DMS79 (cell line): ENCODE measurements at places on chromosomes 7 and 10.

DNA sequence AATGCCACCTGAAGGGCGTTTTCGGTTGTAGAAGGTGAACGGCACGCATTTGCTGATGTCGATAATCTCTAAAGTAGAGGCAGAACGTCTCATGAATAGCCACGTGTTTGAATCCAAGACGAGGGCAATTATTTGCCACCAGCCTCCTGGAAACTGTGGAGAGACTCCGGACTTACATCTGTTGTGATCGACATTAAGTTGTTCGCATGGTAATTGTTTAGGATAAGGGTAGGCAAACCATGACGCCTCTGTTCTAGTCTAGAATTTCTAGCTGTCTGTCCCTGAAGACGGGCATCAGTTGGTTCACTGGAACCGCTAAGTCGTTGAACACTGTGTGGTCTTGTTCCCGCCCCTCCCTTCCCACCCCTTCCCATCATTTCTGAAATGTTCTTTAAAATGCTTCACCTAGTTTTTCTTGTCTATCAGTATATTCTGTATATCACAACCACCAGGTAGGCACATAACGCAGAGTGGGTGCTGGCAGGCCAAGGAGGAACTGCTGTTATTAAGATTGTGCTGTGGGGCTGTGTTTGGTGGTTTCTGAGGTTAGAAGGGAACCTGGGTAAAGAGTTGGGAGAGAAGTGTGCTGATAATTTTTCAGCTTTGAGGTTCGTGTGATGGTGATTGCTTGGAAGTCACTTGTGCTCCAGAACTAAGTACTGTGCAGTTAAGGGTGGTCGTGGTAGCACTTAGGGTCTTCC is 1.2 kb downstream of the UBE3C start:
- no peak for DNase-seq

DNA sequence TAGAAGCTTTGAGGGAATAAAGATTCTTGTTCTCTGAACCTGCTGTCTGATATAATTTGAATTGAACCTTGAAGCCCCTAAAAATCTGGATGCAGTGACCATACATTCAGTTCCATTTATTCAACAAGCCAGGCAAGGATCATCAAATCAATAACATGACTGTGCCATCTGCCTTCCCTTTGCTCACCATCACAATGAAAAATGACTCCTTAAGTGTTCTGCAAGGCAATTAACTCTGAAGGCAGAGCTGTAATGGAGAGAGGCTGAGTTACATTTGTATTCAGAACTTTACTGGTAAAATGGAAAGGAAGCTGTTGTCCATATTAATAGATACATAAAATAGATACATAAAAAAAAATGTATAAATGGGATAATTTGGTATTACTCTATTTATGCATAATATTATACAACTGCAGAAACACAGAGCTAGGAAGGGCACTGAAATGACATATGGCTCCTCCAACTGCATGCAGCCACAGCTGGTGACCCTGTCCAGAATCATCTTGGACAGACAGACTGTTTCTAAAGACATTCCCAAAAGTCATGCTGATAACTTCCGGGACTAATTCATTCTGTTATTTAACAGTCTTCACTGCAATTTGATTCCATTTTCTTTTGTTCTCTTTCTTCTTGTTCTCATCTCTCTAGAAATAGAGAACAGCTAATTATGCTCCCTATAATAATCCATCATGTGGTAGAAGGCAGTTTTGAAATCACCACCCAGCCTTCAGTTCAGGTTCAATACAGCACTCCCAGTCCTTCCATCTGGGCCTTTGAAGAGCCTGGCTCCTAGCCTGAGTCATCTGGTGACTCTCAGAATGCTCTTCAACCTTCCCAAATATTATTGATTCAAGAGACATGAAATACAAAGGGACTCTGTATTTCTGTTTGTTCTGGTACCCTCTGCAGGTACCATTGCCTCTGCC is 412.6 kb downstream of the GFRA1 start:
- no peak for DNase-seq

DNA sequence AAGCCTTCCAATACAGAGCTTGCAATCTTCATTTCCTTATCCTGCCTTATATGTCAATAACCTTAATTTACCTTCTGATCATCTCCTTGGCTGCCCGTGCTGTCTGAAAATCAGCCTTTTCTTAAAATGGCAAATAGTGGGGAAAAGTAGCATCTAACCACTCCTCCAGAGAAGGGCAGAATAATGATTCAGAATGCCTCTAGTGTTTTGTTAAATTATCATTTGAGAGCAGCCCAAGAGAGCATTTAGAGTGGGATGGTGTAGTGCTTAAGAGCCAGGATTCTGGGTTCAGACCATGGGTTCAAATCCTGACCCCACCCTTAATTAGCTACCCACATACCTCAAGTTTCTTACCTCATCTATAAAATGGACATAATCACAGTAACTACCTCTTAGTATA is 4.6 kb upstream of the TMEM139 start:
- no peak for DNase-seq

GRCh38 chr7:15801551-15801950 is 115.1 kb upstream of the MEOX2 start:
- DNase-seq = no peak

- no peak for DNase-seq
Observed at GRCh38 chr10:6756716-6757115, 176.6 kb upstream of the PRKCQ start.

DNA sequence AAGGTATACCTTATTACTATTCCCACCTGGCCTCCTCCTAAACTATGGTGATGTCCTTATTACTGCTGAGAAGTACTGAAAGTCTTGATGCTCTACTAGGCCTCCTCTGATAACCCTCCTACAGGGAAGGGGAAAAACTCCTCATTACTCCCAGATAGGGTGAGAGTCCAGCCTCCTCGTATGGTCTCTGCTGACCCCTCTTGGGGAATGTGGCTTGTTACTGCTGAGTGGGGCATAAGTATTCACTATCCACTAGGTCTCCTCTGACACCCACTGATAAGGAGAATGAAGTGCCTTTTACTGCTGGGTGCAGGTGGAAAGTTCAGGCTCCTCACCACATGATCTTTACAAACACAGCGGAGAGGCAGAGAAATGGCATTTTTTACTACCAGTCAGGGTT is 222.9 kb downstream of the CHRM2 start:
- DNase-seq = no peak

DNA sequence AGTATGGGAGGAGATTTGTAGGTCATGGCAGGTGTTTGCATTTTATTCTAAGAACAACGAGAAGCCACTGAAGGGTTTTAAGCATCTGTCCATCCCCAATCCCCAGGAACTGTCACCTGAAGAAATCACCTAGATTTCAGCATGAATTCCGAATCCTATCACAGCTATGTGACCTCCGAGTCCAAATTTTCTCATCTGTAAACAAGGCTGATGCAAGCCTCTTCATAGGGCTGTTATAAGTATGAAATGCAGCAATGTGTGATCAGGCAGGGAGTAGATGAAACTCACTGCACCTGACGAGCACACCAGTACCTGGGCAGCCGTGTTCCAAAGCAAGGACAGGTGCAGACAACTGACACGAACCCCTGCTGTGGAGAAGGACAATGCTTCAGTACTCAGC is 14.0 kb downstream of the HABP2 start:
- no peak for DNase-seq

- no peak for DNase-seq
Observed at GRCh38 chr7:26949319-26949718, 84.9 kb upstream of the SKAP2 start.

GRCh38 chr10:3786295-3787015 is 1.4 kb upstream of the KLF6 start:
- no peak for DNase-seq

DNA sequence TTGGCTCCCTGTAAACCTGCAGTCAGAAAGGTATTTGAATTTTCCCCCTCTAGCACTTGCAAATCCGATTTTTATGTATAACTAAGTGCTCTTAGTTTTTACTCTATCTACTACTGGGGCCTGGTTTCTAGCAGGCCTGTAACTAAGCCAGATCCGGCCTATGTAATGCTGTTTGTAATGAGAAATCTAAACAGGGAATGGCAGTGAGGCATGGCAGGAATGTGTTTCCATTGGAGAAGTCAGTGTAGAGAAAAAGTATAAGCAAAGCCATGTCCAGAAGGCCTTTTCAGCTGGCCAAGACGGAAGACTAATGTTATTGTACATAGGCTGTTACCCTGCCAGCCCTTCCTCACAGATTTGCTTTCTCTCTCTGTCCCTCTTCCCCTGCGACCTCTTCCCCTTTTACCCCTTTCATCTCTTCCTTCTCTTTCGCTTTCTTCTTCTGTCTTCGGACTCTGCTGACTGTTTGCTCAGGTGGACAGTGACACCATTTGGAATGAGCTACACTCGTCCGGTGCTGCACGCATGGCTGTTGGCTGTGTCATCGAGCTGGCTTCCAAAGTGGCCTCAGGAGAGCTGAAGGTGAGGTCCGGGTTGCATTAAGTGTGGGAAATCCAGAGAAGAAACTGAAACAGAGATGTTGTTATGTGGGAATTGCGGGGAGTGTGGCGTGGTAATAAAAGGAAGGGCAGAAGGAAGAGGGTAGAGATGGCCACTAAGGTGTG is 297.5 kb downstream of the HDAC9 start:
- DNase-seq = no peak

DNA sequence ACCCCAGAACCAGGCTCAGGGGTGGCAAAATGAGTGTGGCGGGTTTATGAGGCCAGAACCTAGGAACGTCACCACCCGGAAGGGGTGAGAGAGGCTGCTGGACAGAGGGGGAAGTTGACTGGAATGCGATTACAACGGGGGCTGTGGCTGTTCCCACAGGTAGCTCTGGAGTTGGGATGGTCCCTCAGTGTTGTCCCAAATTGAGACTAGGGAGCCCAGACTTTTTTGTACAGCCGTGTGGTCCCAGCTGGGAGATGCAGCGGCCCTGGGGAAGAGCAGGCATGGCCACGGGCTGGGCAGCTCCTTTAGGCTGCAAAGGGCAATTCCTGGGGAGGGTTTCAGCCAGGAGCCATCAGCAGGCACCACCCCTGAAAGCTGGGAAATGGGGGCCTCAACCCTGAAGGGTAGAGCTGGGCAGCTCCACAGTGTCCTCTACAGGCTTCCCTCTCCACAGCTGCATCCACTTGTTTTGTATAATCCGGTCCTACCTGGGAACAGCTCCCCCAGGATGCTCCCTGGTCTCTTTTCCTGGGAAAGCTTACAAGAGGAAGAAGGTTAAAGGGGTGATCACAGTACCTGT is 11.0 kb upstream of the GDF10 start:
- no peak for DNase-seq

DNA sequence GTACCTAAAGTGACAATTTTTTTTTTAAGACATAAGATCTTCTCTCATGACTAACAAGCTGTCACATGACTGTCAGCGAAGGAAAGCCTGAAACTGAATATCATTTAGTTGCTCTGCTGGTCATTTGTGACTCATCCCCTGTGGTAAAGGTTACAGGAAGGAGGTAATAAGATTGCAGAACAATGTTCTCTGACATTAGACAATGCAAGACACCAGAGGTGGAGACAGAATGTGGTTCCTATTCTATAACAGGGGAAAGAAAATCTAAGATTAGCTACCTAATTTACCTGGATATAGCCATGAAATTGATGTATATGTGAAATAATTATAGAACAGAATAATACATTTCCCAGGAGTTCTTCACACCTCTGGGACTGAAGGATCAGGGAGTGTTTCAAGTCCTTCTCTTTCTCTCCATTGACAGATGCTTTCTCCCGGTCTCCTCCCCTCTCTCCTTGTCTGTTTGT is 47.7 kb downstream of the LRGUK start:
- no peak for DNase-seq

- peak; percentile 75 for DNase-seq
Observed at GRCh38 chr7:65722361-65722792, 150.5 kb upstream of the VKORC1L1 start.

- DNase-seq = no peak
Observed at GRCh38 chr10:100151723-100152300, 34.0 kb downstream of the ERLIN1 start.

- no peak for DNase-seq
Observed at GRCh38 chr10:110725801-110726630, 81.9 kb downstream of the RBM20 start.

GRCh38 chr7:45026984-45027773 is 27.2 kb downstream of the CCM2 start:
- DNase-seq = no peak

DNA sequence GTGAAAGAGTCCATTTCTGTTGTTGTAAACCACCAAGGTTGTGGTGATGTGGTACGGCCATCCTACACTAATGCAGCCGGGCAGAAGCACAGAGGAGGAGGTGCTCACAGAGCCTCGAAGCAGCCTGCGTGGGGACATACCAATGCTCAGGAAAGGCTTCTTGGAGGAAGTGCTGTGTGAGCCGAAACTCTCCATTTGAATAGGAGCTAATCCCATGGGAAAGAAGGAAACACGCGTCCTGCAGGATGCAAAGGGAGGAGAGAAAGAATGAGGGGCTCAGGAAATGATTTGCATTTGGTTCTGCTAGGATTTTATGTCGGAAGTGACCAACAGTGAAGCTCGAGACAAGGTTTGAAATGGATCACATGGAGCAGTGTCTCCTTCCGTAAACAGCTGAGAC is 477.9 kb upstream of the ANKRD30A start:
- DNase-seq = no peak

GRCh38 chr10:50395271-50395670 is 144.0 kb upstream of the ASAH2 start:
- DNase-seq = peak; percentile 20

GRCh38 chr10:116331815-116332214 is 7.6 kb downstream of the CCDC172 start:
- no peak for DNase-seq

GRCh38 chr7:138738114-138738513 is 37.0 kb upstream of the SVOPL start:
- no peak for DNase-seq

DNA sequence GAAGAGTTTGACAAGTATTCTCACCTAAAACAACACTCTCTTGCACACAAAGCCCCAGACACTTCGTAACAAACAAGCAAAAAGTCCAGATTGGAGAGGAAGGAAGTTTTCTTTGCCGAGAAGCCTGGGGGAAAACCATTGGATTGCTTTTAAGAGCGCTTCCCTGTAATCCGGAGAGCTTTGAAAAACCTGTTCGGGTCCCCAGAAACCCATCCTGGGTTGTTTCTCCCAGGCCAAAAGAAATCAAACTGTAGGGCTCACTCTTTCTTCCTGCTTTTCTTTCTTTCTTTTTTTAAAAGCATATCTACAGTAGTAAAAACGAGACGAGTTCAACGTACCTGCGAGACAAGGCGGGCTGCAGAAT is 655 bp downstream of the SP8 start:
- DNase-seq = no peak

- no peak for DNase-seq
Observed at GRCh38 chr7:98771519-98771918, 98.3 kb downstream of the TMEM130 start.

- DNase-seq = no peak
Observed at GRCh38 chr10:75497997-75498883, 66.8 kb downstream of the LRMDA start.

GRCh38 chr10:86960003-86960862 is 1.8 kb downstream of the SNCG start:
- no peak for DNase-seq

GRCh38 chr10:22821501-22821900 is 106.4 kb upstream of the ARMC3 start:
- no peak for DNase-seq

DNA sequence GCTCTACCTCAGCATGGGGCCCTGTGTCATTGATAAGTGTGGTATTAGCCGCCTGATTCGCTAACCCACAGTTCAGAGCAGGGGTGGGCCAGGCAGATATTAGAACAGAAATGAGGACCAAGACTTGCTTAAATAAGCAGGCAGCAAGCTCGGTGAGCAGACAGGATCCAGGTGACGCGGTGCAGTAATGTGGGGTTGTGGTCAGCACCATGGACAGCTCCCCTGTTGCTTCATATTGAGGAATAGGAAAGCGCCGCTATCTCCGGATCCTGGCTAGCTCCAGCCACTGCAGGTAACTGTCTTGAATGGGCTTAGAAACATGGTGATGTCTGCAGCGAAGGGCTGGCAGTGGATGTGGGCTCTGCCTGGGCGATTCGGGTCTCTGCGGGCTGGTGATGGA is 51.3 kb upstream of the GPR26 start:
- no peak for DNase-seq
